ENCODE measurements at places on chromosomes 7 and 10.
A peak's percentile ranks its signal among the peaks of the same experiment; 100 is the strongest.

DNA sequence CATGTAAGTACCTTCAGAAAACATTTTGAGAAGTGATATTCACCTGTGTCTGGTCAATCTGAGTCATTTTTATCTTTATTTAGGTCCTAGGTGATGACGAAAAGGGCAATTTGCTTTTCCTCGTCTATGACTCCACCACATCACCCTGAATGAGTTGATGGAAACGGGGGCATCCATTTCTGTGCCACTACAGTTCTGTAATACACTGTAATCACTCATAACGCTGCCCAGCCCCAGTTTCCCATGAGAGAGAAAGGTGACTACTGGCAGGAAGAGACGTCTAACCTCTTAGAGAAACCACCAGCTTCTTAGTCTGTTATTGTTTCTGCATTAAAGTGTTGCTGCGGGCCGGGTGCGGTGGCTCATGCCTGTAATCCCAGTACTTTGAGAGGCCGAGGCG is 205.3 kb upstream of the MKLN1 start:
- no peak for DNase-seq

DNA sequence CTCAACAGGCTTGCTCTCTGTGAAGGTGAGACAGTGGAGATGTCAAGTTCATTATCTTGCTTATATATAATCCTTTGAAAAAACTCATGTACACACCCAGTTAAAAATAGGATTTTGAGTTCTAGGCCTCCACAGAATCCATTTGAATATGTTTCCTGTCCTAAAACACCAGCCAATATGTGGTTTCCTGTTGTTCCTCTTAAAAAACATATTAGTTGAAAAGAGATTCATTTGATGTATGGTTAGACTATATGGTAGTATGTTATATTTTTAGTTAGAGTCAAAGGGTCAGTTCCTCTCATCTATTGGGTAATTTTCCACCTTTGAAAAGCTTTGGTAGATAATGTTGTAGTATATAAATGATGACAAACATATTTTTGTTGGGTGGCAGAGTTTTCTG is 16.0 kb downstream of the PPP1R9A start:
- no peak for DNase-seq

- DNase-seq = no peak
Observed at GRCh38 chr7:138872576-138872975, 74.6 kb upstream of the ATP6V0A4 start.

DNA sequence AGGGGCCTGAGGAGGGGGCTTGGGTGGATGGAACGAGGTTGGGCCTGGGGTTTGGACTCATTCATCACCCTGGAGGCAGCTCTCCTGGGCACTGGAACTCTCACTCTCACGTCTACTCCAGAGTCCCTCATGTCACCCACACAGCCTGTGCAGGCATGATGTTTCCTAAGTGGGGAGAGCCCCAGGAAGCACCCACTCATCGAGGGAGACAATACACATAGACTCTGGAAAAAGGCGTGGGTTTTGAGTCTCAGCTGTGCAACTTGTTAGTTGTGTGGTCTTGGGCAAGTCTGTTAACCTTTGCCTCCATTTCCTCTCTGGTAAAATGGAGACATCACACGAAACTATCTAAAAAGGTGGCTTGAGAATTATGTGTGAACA is 25.9 kb upstream of the RBM20 start:
- DNase-seq = no peak

DNA sequence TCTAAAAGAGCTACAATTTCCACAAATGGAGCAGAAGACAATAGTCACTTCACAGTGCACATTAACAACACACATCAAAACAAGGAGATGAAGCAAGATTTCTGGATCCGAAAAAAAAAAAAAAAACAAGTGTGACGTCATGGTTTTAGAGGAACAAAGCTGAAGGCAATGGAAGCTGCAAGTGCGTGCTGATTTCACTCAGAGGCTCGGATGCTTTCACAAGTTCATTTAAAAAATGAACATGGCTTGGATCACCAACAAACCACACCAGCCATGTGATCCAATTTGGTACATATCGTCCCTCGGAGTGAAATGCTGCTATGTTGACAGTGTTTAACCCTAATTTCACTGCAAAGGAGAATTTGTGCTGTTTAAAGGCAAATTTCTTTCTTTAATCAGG is 337.0 kb upstream of the PRKCQ start:
- no peak for DNase-seq

DNA sequence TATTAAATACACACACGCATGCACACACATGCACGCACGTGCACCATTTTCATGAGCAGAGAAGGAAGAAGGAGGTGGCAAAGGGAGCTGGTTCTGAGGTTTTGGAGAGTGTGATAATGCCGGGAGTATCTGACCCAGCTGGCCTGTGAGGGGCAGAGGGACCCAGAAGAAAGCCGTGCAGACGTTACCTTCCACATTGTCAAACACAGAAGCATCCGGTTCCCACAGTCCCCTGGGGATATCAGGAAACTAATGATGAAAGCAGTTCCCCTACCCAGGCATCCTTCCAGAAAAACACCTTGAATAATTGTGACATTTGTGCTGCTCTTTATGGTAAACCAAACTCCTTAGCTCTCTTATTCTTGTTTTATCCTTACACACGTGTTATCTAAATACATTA is 85.7 kb upstream of the FAM180A start:
- no peak for DNase-seq

GRCh38 chr7:141702047-141702567 is at the start of gene DENND11:
DENND11 (minus strand) TSS chr7:141702166; CDS start chr7:141702153, 13 bp downstream.
- DNase-seq = peak; percentile 61

- no peak for DNase-seq
Observed at GRCh38 chr10:126618466-126618865, 52.0 kb downstream of the C10orf90 start.

DNA sequence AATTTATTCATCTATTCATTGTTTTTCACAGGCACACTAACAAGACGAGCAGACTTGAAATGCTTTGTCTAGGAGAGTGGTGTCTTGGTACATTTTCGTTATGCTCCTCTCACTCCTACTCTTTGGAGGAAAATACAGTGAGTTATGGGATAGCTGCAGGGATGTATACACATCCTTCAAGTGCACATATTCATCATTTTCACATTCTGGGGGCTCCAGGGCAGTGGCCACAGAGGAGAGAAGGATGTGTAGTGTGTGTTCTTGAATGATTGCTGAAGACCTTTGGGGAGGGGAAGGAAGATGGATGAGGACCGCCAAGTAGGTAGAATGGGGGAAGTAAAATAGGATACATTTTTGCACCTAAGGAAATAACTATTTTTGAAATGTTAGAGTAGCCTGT is 34.8 kb upstream of the ORC5 start:
- no peak for DNase-seq

- no peak for DNase-seq
Observed at GRCh38 chr10:102605712-102606111, 38.6 kb upstream of the TRIM8 start.

- no peak for DNase-seq
Observed at GRCh38 chr10:3527869-3528268, 257.1 kb downstream of the KLF6 start.

DNA sequence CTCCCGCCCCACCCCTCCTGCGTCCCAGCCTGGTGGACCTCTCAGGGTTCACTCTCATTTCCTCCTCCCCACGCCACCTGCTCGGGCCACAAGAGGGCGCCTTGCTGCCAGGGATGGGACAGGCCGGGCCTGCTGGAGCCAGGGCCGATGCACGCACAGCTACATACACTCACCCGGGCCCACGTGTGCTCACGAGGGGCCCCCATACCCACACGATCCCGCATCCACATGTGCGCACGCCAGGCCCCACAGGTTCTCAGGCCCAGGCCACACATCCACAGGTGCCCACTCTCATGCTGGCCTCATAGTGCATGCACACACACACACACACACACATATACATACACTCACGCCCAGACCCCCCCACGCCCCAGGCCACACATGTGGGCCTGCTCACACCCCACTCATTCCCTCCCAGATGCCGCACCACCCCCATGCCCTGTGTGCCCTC is 68.6 kb downstream of the LHPP start:
- peak; percentile 19 for DNase-seq

DNA sequence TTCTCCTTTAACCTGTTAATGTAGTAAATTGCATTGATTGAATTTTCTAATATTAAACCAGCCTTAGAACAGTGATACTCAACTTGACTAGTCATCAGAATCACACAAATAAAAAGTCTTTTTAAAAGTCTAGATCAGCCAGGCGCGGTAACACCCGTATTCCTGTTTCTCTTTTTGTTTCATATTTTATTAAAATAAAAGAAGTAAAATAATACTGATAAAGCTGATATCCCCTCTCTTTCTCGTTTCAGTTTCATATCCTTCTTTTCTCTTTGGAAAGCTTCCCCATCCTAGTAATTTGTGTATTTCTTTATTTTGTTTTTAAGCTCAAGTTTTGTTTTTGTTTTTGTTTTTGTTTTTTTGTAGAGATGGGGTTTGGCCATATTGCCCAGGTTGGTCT is 9.3 kb downstream of the SMO start:
- DNase-seq = no peak

DNA sequence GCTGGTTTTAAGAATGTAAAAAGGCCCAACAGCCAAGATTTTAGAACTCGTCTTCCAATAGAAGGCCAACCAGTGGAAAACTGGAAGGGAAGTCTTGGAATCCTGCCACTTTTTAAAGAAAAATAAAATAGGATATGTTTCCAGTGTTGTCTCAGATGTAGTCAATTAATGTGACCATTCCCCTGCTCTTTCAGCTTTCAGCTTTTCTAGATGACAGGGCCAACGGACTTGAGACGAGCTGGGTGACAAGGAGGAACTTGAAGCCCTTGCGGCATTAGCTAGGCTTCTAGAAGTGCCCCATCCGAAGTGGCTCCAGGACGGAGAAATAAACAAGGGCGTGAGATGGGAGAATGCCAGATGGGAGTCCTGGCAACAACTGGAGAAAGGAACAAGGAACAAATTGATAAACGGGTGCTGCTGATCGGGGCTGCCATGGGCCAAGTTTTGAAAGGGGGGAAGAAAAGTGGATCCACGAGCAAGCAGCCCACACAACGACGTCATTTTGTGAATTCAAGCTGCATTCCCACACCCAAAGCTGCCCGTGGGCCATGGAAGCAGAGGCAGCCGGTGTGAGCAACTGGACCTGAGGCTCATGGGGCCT is 42.3 kb downstream of the CTBP2 start:
- DNase-seq = no peak

DNA sequence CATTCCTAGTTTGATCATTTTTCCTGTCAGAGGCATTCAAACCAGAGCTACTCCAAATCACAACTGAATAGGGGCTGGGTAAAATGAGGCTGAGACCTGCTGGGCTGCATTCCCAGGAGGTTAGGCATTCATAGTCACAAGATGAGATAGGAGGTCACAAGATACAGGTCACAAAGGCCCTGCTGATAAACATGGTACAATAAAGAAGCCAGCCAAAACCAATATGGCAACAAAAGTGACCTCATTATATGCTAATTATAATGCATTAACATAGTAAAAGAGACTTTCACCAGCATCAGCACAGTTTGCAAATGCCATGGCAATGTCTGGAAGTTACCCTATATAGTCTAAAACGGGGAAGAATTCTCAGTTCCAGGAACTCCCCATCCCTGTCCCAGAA is 37.3 kb downstream of the TWIST1 start:
- no peak for DNase-seq

- DNase-seq = no peak
Observed at GRCh38 chr10:129659508-129660268, 192.6 kb downstream of the MGMT start.

- no peak for DNase-seq
Observed at GRCh38 chr7:101804967-101805366, 12.5 kb upstream of the CUX1 start.

DNA sequence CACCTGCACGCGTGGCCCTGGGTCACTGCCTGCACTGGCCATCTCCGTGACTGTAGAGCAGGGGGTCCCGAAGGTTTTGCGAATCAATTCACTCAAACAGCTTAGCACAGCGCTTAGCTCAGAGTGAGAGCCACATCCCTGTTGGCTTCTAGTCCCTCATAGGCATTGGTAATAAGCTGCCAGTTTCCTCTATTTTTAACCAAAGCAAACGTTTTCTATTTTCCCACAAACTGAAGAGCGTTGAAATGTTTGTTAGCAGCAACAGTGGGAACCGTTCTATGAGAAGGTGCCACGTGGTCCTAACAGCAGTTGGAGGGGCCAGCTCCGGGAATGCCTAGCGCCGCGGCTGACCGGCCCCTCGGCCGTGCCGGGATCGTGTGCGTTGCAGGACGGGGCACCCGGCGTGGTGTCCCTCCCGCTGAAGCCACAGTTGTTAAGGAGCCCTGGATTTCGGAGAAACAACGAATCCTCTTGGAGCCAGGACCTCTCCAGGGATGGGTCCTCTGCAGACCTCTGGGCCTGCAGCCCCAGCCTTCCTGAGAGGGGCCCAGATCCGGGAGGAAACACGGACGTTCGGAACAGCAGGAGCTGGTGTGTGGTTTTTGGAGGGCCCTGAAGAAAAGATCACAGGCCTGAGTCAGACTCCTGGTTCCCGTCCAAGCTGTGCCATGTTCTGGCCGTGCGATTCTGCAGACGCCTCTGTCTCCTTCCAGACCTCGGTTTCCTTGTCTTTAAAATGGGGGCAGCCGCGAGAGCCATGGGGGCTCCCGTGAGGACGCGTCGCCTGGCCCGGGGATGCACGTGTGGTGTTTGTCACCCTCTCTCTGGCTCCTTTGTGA is 40.3 kb downstream of the FAM20C start:
- DNase-seq = no peak

GRCh38 chr7:25628446-25628845 is 400.2 kb upstream of the NPVF start:
- no peak for DNase-seq

DNA sequence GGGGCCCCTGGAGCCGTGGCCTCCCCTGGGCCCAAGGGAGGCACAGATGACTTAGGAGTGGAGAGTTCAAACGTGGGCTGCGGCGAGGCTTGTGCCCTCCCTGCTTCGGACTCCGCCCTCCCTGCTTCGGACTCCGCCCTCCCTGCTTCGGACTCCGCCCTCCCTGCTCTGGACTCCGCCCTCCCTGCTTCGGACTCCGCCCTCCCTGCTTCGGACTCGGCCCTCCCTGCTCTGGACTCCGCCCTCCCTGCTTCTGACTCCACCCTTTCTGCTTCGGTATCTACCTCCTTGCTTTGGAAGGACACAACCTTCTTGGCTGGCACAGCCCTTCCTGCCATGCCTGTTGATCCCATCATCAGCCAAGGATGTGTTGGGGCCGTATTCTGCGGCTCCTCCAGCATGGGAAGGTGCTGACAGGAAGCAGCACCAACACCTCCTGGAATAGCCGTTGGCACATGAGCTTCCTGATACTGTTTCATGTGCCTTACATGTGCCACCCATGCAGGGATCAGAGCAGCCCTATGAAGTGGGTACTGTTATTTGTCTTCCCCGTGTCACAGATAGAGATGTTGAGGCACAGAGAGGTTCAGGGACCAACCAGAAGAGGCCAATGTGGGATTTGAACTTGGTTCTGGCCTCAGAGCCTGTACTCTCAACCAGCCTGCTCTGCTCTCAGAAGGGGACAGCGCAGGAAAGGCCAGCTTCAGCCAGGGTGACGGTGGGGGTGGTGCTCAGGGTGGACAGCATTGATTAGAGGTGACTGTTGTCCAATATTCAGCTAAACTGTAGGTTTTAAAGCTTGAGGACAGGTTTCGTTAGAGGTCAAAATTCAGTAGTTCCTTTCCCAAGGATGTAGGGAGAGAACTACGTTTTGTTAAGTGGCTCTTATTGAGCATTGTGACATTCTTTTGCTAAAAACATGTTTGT is 114.5 kb downstream of the NKX6-2 start:
- DNase-seq = no peak

GRCh38 chr10:111392910-111393309 is 316.1 kb downstream of the ADRA2A start:
- DNase-seq = no peak

All from NCI-H1105 treated with DMSO at 0.1 percent for 48 hours (cell line).